ENCODE measurements at places on chromosomes 1 and 21. TPM values are rescaled to one million over a fixed set of nuclear protein-coding genes. Genes with fewer than 3 reads are reported as not detected.

BMP8A gene
- 0.18 TPM for total RNA-seq

- DNase-seq, result no peak
- H3K27ac ChIP-seq, result no peak overlapping the region
- no peaks in the 10 kb centered on the region for H3K4me1 ChIP-seq
These were observed 326.4 kb upstream of the ADAMTS5 start for GRCh38 chr21:27293239-27293638.

SYTL1 gene
- 21.9 TPM for total RNA-seq

- H3K27me3 ChIP-seq, result no peaks in the 10 kb centered on the region
- DNase-seq, result no peak
- H3K4me3 ChIP-seq, result no peak overlapping the region
- no peaks in the 10 kb centered on the region for H3K4me1 ChIP-seq
- no peaks in the 10 kb centered on the region for H3K36me3 ChIP-seq
- no peak overlapping the region for H3K27ac ChIP-seq
These were observed 222.4 kb downstream of the HHIPL2 start for GRCh38 chr1:222325506-222325905.

DNA sequence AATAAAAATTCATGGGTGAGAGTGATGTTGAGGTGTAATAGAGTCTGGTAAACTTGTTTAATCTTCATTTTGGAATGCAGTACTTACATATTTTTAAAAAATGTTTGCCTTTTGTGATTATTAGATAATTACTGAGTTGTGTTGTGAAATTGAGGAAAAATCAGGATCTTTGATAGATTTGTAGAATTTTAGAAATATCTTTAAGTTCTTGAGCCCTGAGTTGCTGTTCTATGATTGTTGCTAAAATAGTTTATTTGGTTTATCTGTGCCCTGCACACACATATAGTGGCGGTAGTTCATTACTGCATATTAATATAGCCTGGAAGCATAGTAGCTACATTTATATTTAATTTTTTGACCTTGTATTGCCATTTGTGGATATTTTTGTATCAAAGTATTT is 1.6 kb downstream of the B3GALT2 start:
- peaks cover 25% of the 10 kb centered on the region for H3K4me1 ChIP-seq
- no peak for DNase-seq
- no peaks in the 10 kb centered on the region for H3K36me3 ChIP-seq
- H3K4me3 ChIP-seq, result no peak overlapping the region

GPATCH2 gene
- 9.9 TPM for total RNA-seq

DNA sequence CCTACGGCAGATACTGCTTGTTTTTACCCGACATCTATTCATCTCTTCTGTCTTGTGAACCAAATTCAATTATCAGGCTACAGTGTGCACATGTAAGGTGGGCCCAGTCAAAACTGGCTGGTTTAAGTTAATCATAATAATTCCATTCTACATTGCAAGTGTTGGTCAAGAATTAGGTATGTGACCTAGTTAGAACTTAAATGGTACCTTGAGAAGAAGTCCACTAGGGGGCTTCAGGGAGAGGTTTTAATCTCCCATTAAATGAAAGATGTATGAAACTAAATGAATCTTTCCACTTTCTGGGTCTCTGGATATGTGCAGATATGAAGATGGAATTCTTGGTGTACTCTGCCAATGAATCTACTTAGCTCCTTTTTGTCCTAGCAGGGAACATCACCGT is 187.1 kb downstream of the CDC42BPA start:
- H3K27me3 ChIP-seq, result no peaks in the 10 kb centered on the region
- no peak overlapping the region for H3K27ac ChIP-seq

- H3K4me1 ChIP-seq, result no peaks in the 10 kb centered on the region
- DNase-seq, result no peak
- H3K27me3 ChIP-seq, result no peaks in the 10 kb centered on the region
- no peak overlapping the region for H3K27ac ChIP-seq
- H3K4me3 ChIP-seq, result no peak overlapping the region
- no peaks in the 10 kb centered on the region for H3K36me3 ChIP-seq
These were observed 63.2 kb downstream of the SRSF11 start for GRCh38 chr1:70284366-70284765.

DNA sequence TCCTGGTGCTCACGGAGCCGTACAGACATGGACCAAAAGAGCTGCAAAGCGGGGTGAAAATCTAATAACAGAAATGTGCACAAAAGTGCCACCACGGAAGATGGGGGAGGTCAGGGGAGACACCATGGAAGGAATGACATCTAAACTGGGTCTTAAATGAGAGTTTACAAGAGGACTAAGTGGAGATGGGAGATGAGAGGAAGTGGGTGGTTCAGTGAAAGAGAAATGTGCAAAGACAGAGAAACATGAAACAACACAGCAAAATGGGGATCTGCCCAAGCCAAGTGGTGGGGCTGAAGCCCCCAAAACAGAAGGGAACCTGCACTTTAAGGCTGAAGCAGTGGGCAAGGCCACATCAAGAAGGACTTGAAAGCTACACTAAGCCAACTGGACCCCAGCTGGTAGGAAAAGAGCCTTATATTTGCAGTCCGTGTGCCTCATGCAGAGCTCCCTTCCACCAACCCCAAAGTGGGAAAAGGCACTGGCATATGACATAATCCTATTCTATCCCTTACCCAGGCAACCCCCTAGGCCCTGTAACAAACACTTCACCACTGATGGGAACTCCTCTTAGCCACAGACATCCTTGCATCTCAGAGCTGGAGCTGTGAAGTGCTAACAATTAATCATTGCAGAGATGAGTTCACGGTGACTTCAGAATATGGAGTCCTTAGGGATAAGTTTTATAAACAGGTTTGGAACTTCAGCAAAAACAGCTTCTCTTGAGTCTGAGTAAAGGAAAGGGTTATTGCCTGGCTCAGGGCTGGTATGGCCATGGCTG is 198.6 kb upstream of the EDN2 start:
- peaks cover 66% of the 10 kb centered on the region for H3K4me1 ChIP-seq
- peak overlapping the region; percentile 10 for H3K27ac ChIP-seq
- H3K36me3 ChIP-seq, result no peaks in the 10 kb centered on the region
- no peak for DNase-seq

GRCh38 chr1:212042436-212042835 is 6.9 kb downstream of the DTL start:
- DNase-seq, result no peak
- H3K27ac ChIP-seq, result no peak overlapping the region
- H3K4me1 ChIP-seq, result no peaks in the 10 kb centered on the region

B3GALT5 gene
- not detected for total RNA-seq

GRCh38 chr1:7930645-7931445 is 9.8 kb downstream of the TNFRSF9 start:
- peaks cover 19% of the 10 kb centered on the region for H3K4me1 ChIP-seq
- DNase-seq, result no peak
- H3K27ac ChIP-seq, result peak overlapping the region; percentile 65

CELA3B gene
- not detected for total RNA-seq

GRCh38 chr1:95111014-95111413 is 6.1 kb upstream of the TLCD4 start:
- no peak overlapping the region for H3K27ac ChIP-seq
- no peak overlapping the region for H3K4me3 ChIP-seq
- H3K4me1 ChIP-seq, result no peaks in the 10 kb centered on the region
- H3K36me3 ChIP-seq, result no peaks in the 10 kb centered on the region
- H3K27me3 ChIP-seq, result no peaks in the 10 kb centered on the region

GPR37L1 gene
- not detected for total RNA-seq

KRTAP12-2 gene
- total RNA-seq, result not detected

Data from CD8-positive, alpha-beta memory T cell (primary cell).